Islet precursor cell (in vitro differentiated cells): ENCODE measurements at places on chromosomes 6 and 20.

DNA sequence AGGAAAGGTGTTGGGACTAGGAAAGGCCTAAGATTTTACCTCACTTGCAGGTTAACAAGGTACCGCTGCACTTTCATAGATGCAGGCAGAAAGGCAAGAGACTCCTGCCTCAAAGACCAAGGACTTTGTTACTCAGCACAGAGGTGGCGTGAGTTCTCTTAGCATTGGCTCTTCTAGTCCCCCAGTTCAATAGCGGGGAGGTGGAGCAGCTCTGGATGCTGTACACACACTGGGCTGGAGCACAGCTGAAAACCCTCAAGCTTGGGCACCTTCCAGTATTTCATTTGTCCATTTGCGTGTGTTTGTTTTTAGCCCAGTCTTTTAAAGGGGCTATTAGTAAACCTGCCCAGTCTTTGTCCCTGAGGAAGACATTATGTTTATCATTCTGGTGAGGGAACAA lies 345.2 kb downstream of the FARS2 start:
- no peak for DNase-seq

GRCh38 chr6:9540126-9540525 lies 874.7 kb downstream of the TFAP2A start:
- no peak for DNase-seq

DNA sequence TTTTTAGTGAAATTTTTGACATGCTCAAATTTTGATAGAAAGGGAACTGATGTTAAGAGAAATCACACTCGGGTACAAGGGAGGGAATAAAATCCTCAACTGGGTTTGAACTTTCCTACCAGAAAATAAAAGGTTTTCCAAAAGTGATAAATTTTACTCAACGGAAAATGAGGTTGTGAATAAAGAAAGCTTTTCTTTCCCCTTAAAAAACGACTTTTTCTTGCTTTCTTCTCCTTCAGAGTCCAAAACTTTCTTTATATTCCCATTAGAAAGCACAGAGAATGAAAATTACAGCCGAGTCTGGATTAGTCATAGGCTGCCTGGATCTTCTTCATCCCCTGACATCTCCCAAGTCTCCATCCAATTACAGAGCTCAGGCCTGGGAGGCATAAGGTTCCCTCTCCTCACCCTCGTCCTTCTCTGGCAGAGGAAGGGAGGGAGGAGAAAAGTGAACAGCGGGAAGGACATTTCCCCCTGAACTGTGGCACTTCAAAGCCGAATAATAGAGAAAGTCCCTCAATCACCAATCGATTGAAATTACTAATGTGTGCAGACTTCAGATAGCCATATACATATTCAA lies 28.1 kb upstream of the QKI start:
- peak; percentile 67 for DNase-seq

- peak; percentile 71 for DNase-seq
Measured at GRCh38 chr6:17768388-17768787, 61.7 kb upstream of the NUP153 start.

GRCh38 chr20:24598996-24599395 lies 129.6 kb downstream of the SYNDIG1 start:
- no peak for DNase-seq

GRCh38 chr20:43670423-43670822 lies 3.5 kb downstream of the MYBL2 start:
- DNase-seq: no peak

GRCh38 chr6:150252714-150253444 lies 110.0 kb downstream of the PPP1R14C start:
- no peak for DNase-seq

DNA sequence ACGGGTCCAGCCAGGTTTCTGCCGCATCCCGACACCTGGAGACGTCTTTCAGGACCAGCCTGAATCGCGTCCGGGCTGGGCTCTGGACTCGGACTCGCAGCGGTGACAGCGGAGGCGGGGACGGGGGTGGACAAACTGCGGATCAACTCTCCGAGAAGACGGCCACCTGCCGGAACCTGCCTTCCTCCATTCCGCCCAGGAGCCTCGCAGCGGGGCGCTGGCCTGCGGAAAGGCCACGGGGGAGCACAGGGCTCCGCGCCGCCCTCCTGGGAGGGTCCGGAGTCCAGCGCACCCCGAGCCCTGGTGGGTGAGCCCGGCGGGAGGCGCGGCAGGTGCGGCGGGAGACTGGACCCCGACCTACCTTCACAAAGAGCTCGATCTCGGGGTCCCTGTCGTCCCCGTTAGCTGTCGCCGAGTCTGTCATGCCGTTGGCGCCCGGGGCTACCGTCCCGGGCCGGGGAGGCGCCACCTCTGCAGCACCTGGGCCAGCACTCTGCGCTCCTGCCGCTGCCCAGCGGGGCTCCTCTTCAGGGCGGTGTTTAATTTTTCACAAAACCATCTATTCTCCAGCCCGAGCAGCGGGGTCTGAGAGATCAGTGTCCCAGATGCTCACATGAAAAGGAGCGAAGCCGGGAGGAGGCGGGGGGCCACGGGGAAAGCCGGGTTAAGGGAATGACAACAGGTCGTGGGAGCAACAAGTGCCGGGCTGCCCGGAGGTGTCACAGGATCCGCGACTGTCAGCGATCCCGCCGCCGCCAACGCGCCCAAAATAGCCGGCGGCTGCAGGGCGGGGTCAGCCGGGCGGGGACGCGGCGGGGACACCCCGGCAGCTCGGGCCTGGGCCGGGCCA lies at the start of gene CLIC5:
CLIC5 (minus strand) TSS at position 742 of the 850 bp plus-strand sequence; CDS start at position 424, 318 bp downstream.
- DNase-seq: peak; percentile 66

GRCh38 chr6:141561154-141561553 lies 571.6 kb upstream of the GJE1 start:
- no peak for DNase-seq

DNA sequence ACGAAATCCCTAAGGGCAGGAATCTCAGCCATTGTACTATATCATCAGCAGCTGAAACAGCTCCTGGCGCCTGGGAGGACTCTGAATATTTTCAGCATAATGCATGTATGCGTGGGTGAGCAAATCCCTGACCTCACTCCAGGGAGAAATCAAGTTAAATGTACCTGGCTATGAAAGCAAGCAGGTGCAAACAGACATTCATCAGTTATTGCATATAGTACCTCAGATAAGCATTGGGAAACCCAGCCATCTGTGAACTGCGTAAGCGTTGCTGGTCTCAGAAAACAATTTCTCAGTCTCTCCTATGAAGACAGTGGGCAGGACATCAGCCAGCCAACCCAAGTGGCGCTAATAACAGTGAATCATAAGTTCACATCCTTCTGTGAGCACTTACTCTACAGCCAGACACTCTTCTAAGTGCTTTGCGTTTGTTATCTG lies 622.6 kb downstream of the EPM2A start:
- DNase-seq: peak; percentile 86

- no peak for DNase-seq
Measured at GRCh38 chr20:23366384-23366783, 4.4 kb downstream of the GZF1 start.

GRCh38 chr6:46848684-46849360 lies 55.6 kb downstream of the MEP1A start:
- DNase-seq: peak; percentile 94

GRCh38 chr20:17021481-17021880 lies 205.4 kb upstream of the PCSK2 start:
- no peak for DNase-seq

DNA sequence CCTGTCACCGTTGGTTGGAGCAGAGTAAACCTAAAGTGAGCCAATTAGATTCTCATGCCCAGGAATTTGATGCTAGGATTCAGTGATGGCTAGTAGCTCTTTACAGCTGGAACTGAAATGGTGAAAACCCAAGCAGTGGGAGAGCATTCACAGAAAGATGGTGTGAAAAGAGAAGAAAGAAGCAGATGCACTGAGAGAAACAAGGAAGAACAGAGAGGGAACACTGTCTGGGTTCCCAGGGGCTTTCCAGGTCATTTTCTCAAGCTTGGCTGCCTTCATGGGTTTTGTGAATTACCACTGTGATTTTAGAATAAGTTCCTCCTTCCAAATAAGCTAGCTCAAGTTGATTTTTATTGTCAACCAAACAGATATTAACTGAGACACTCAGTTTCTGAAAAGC lies 104.1 kb upstream of the AKIRIN2 start:
- no peak for DNase-seq

GRCh38 chr6:162379757-162380409 lies 347.7 kb downstream of the PRKN start:
- no peak for DNase-seq

GRCh38 chr6:33620158-33620855 lies 815 bp upstream of the ITPR3 start:
- DNase-seq: peak; percentile 70

GRCh38 chr6:152313542-152314482 lies 323.4 kb downstream of the SYNE1 start:
- DNase-seq: peak; percentile 74

DNA sequence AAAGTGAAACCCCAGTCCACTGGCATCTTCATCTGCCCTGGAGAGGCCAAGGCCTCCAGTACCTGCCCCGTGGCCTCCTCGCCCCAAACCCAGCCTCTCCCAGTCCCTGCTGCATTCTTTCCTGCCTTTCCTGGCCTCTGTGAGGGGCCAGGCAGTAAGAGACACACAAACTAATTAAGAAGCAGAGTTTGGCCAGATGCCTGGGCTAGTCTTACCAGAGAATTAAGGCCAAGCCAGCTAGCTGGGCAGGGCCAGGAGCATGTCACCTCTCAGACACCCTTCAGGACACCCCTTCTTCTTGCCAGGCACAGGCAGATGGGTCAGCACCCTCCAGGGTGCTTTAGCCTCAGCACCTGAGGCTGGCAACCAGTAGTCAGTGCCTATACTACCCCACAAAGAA lies 2.4 kb downstream of the MDGA1 start:
- no peak for DNase-seq

- DNase-seq: peak; percentile 88
Measured at GRCh38 chr20:44733341-44734069, 12.2 kb upstream of the KCNK15 start.

DNA sequence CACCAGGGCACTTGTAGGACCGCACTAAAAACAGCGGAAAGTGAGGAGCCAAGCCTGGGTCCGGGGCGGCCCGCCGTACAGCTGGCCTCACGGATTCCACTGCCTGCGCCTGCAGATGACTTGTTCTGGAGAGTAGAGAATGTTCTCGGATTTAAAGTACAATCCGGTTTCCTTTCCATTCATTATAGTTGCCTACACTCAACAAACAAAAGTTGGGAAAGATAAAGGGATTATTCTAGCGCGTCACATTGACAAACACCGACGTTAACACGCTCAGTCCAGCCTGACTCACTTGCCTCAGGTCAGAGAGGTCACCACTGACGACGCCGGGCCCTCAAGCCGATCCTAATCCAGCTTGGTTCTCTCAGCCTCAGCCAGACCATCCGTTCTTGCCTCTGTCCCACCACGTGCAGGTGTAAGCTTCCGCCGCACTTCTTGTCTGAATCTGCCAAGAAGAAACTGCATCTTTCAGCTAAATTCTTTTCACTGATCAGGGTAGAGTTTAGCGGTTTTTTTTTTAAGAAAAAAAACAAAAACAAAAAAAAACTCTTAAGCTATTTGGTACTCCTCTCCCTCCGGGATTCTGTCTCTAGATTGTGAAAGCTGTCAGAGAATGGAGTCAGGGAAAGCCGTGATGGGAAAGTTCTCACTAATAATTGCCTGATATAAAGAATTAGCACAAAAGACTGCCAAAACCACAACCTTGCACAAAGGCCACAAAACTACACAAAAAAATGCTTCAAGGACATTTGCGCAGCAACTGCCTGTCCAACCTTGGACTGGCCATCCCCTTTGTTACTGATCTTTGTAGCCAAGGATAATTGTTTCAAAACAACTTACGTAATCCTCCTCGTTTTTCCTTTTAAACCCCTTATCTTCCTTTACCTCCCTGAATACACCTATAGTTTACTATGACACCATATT lies 1.1 kb upstream of the PHF10 start:
- DNase-seq: peak; percentile 85

GRCh38 chr6:45084257-45084656 lies 243.9 kb upstream of the RUNX2 start:
- DNase-seq: no peak

- DNase-seq: peak; percentile 76
Measured at GRCh38 chr6:36735110-36736071, 37.8 kb downstream of the RAB44 start.

DNA sequence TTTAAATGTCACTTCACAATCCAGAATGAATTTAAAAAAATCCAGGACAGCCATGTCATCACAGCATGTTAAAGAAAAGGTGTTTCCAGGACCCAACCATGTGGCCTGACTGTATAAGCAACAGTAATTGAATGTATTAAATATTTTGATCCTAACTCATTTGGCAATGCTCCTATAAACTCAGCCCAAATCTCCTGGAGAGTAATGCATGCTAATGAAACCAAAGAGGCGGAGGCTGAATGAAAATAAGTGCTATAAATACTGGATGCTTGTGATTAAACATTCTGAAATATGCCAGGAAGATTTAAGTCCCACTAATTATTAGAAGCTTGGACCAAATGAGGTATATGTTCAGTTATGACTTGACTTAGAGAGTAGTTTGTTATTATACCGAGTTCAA lies 486.8 kb downstream of the FRK start:
- no peak for DNase-seq

DNA sequence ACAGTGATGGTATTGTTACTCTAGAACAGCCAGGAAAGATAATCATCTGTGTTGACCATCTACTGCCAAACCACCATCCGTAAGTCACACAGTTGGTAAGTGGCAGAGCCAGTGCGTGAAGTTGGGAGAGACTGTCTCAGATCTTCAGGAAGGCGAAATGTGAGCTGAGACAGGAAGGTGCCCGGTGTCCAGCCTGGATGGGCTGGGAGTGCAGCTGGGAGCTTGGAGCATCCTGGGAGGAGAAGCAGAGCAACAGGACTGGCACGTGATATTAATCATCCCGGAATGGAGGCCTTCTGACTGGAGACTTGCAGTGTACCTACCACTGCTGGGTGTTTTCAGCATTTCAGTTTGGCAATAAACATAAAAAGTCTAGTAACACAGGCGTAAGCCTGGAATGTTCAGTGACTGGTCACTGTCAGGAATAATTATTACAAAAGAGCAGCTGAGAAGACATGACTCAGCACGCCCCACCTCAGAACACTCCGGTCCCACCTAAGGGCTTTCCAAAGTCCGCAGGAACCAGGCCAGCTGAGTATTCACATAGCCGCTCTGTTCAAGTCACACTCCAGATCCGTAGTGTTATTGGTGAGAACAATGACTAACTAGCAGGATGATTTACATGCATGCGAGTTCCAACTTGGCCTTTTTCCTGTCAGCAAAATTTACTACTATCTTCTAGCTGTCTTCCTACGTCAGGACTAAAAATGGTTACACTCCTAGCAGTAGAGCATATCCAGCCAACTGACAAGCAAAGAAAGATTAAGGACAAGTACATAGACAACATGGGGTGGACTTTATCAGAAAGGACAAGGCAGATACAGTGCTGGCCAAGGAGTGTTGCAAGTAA lies 45.1 kb upstream of the PNRC1 start:
- DNase-seq: peak; percentile 70

GRCh38 chr6:125220712-125221111 lies 67.1 kb downstream of the TPD52L1 start:
- DNase-seq: peak; percentile 68

DNA sequence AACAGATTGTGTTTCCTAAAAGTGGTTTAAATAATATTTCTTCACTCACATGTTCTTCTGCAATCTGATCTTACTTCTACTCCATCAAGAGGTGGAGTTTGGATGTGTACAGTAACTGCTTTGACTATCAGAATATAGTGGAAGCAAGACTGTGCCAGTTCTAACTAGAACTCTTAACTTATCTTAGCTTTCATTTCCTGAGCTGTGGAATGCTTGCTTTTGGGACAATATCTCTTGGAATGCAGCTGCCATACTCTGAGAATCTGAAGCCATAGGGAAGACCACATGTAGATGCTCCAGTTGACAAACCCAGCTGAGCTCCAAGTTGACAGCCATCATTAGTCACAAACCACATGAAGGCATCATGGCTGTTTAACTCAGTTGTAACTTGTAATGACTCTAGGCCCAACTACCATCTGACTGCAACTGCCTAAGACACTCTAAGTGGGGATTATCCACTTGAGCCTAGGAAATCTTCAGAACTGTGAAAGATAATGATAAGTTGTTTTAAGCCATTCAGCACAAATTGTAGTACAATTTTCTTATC lies 40.8 kb upstream of the MAN1A1 start:
- DNase-seq: peak; percentile 55
